Anterior cingulate cortex (tissue), 58 donors: ENCODE measurements at places on chromosomes 7 and 10.

DNA sequence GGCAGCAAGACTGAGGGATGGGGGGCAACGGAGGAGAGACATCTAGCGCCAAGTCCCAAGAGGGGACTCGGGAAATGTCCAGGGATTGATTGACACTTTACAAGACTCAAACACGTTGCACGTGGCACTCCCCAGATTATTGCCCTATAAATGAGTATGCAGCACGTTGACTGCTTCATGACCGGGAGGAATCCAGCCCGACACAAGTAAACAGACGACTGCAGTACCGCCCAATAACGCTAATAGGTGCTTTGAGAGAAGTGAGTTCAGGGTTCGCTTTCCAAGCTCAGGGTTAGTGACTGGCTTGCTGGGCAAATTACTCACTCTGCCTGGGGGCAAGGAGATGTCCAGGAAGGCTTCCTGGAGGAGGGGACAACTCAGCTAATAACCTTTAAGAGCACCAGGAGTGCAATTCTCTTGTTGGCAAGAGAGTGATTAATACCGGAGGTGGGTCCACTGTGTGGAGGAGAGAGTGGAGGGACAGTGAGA lies 73.3 kb upstream of the MYL10 start:
- no peak for DNase-seq

GRCh38 chr10:34499612-34500279 lies 315.4 kb downstream of the PARD3 start:
- no peak for DNase-seq

- DNase-seq: no peak
Measured at GRCh38 chr7:43489257-43489656, 93.7 kb upstream of the STK17A start.

GRCh38 chr7:22700559-22701002 lies 26.4 kb upstream of the IL6 start:
- no peak for DNase-seq

- DNase-seq: no peak
Measured at GRCh38 chr10:77564731-77565589, 72.6 kb downstream of the KCNMA1 start.

- DNase-seq: no peak
Measured at GRCh38 chr10:128898133-128898915, 568.7 kb upstream of the MGMT start.
